Kidney epithelial cell (primary cell): ENCODE measurements at places on chromosomes 16 and 17. TPM values are rescaled to one million over a fixed set of nuclear protein-coding genes. Genes with fewer than 3 reads are reported as not detected.

DNA sequence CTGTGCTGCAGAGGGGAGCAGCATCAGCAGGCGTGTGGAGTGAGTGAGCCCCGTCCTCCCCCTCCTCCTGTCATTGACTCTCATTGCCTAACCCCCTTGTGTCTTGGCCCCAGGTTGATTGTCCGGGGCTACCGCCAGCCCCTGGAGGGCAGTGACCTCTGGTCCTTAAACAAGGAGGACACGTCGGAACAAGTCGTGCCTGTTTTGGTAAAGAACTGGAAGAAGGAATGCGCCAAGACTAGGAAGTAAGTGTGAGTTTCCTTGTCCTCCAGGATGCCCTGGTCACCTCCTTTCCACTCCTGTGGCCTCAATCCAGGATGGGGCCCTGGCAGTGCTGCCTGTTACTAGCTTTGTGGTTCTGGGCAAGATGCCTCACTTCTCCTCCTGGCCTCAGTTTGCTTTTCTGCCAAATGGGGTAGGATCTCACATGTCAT is 87.0 kb downstream of the ABCC1 start:
- DNase-seq = no peak

The PPM1E gene
- total RNA-seq = 2.4 and 2.7 TPM in 2 replicates

DNA sequence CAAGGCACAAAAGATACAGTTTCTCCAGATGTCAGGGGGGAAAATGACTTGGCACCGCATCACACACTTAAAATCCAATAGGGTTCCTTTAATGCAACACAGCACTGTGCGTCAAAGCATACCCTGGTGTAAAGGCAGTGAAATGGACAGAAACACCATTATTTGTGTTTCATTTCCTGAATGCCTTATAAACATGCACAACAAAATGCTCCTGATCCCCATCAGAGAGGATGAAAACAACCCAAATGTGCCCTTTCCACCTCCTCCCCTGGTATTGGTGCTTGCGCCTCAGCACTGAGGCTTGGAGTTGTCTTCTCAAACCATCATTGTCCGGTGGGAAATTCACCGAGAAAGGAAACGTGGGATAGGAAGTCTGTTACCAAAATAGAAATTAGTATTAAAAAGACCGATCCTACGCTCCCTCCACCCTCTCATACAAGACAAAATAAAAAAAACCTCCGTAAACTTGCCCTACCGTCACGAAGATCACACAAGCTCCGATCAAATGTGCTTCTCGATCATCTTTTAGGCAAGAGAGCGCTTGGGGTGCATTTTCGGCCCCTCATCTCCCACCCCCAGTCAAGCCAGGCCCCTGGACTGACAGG is 722 bp downstream of the CDC27 start:
- no peak for DNase-seq

DNA sequence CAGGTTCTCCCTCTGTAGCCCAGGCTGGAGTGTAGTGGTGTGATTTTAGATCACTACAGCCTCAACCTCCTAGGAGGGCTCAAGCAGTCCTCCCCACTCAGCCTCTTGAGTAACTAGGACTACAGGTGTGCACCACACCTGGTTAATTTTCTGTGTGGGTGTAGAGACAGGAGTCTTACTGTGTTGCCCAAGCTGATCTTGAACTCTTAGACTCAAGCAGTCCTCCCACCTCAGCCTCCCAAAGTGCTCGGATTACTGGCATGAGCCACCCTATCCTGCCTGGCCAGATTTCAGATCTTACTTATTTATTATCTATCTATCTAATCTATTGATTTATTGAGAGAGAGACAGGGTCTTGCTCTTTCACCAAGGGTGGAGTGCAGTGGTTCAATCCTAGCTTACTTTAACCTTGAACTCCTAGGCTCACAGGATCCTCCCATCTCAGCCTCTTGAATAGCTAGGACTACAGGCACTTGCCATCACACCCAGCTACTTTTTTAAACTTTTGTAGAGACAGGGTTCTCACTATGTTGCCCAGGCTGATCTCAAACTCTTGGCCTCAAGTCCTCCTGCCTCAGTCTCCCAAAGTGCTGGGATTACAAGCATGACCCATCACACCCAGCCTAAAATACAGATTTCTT is 61.8 kb downstream of the TUBD1 start:
- no peak for DNase-seq

DNA sequence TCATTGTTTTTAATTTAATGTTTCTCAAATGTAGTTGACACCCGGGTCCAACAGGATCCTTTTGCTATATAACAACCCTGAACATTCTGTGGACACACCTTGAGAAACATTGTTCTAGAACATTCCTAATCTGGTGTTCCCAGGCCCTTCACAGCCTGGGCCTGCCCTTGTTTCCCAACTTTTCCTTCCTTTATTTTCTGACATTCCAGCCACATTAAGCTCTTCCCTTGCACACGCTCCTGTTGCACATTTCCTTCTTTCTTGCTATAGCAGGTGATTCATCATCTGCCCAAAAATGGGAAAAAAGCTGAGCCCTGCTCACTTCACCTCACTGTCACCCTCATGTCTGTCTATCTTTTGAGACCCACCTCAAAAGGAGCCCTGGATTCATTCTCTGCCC is 67.9 kb upstream of the MARCHF10 start:
- DNase-seq = no peak

GRCh38 chr16:68737046-68737729 is at the start of gene CDH1:
Gene CDH1, plus strand, starts transcription at chr16:68737292. Its CDS starts 124 bp downstream, at chr16:68737416.
- no peak for DNase-seq

GRCh38 chr17:44005527-44006271 is 1.3 kb downstream of the NAGS start:
- no peak for DNase-seq

The COX6A2 gene
- total RNA-seq = not detected in 2 replicates

The IRX3 gene
- total RNA-seq = 3.2 and 4.1 TPM in 2 replicates

DNA sequence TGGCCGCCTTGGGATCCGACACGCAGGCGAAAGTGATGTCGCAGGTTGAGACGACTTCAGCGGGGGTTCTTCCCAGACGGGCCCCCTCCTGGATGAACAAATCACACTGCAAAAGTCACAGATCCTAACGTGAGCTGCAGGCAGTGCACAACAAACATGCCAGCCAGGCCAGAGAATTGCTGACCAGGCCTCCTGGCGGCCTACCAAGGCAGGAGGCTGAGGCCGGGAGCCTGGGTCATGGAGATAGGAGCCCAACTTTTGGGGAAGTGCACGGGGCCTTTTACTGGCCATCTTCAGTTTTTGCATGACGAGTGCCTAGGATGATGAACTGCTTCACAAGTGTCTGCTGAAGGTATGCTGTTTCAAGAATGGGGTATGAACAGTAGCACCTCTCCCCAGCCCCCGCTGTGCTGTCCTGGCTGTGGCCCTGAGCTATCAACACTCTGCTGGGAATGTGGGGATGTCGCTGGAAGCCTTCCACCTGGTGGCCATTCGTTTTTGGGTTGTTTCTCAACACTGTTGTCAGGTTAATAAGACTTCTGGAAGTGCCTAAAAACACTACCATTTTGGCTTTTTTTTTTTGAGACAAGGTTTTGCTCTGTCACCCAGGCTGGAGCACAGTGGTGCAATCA is 12.2 kb upstream of the ROGDI start:
- DNase-seq = no peak

- no peak for DNase-seq
These were observed 3.2 kb downstream of the B3GNT9 start for GRCh38 chr16:67147437-67148140.

GRCh38 chr16:52141871-52142270 is 405.1 kb downstream of the TOX3 start:
- no peak for DNase-seq

The CES4A gene
- total RNA-seq = 1.3 and 2.3 TPM in 2 replicates

The TNFRSF17 gene
- not detected in 2 replicates for total RNA-seq

- DNase-seq = peak; percentile 85
These were observed 9.3 kb downstream of the ADORA2B start for GRCh38 chr17:15954222-15954621.
